OCI-M1 (cell line): ENCODE measurements at places on chromosomes 3 and 15.

- no peak for DNase-seq
These were observed 39.8 kb downstream of the PML start for GRCh38 chr15:74034206-74034755.

- peak; percentile 45 for DNase-seq
These were observed 167.4 kb upstream of the LPP start for GRCh38 chr3:187986514-187986934.

GRCh38 chr3:135973841-135974240, 8.3 kb downstream of the PPP2R3A start:
- DNase-seq = no peak

- no peak for DNase-seq
These were observed 72.1 kb downstream of the RFTN1 start for GRCh38 chr3:16441371-16441875.

DNA sequence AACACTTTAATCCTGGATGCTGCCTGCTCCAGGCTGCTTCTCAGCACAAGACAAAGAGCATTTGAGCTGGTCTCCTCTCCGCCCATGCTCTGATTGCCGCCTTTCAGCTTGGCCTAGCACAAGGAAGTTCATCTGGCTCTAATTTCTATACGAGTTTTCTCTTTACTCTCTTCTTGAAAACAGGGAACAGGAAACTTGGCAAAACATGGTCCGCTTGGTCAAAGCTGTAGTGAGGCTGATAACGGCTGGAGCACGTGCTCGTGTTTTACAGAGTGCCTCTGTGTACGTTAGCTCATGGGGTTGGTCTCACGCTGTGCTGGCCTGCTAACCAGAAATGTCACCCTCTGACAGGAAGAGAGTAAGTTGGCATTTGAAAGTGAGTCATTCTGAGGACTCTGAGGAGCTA, 19.2 kb downstream of the RARRES1 start:
- no peak for DNase-seq

DNA sequence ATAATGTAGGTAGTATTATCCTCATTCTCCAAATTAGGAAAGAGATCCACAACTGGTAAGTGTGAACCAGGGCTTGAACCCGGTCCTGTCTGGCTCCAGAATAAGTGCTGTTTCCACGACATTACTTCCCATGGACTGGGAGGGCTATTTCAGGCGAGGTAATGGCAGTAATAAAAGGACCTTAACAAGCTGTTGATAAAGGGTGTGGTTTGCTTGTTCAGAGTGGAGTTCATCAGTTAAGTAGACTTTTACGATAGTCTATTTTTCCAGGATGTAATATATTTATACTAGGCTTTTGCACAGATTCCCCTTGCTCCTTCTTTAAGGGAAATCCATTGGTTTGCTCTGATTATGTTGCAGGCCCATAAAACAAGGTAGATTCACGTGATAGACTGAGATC, 88.4 kb upstream of the TNFAIP8L3 start:
- no peak for DNase-seq

DNA sequence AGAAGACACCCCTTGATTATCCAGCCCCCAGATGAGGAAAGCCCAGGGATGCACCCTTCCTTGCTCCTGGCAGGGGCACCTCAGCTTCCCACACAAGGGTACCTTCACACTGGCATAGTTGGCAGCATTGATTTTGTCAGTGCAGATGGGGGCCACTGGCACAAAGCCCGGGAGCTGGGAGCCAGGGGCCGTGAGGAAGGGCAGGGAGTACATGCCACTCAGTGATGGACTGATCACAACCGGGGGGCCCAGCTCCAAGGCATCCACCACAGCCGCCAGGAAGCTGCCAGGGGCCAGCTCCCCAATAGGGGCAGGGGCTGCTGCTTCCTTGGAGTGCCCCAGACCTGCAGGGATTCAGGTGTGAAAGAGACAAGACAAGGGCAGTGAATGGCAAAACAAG, 2.6 kb upstream of the PCBP4 start:
- DNase-seq = no peak

- no peak for DNase-seq
These were observed 19.0 kb upstream of the ACOX2 start for GRCh38 chr3:58556001-58556400.

DNA sequence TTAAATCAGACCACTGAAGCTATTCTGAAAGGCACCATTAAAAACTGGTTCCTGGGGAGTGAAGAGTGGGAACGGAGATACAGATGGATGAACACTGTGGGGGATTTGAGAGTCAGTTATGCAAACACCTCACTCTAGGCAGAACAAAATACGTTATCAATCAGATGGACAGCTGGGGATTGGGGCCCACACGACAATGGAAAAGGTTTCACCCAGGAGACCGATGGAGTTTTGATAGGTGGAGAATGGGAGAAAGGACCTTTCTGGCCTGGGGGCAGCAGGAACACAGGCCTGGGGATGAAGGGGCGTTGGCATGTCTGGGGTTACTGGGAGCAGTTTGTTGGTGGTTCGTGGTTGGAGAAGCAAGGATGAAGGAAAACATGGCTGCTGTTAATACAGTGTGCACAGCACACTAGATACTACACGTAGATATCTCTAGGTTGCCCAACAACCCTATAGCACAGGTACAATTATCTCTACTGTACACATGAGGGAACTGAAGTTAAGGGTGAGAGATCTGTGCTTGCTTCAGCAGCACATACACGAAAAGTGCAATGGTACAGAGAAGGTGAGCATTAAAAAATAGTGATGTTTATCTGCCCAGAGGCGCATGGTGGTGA, 16.5 kb downstream of the ST6GAL1 start:
- no peak for DNase-seq

DNA sequence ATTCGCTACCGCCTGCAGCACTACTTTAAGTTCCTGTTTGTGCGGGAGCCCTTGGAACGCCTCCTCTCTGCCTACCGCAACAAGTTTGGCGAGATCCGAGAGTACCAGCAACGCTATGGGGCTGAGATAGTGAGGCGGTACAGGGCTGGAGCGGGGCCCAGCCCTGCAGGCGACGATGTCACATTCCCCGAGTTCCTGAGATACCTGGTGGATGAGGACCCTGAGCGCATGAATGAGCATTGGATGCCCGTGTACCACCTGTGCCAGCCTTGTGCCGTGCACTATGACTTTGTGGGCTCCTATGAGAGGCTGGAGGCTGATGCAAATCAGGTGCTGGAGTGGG, 995 bp downstream of the CHST14 start:
- peak; percentile 37 for DNase-seq
